ENCODE measurements at places on chromosomes 4 and X. TPM values are rescaled to one million over a fixed set of nuclear protein-coding genes. Genes with fewer than 3 reads are reported as not detected.
A peak's percentile ranks its signal among the peaks of the same experiment; 100 is the strongest.

PPP1R2C gene
- not detected for total RNA-seq

PIN4 gene
- 4.6 TPM for total RNA-seq

GAGE12J gene
- not detected for total RNA-seq

SYP gene
- total RNA-seq, result 0.18 TPM

PABPC5 gene
- total RNA-seq, result 1.8 TPM

RAB39B gene
- total RNA-seq, result 1.6 TPM

GPM6B gene
- total RNA-seq, result 0.57 TPM

IQCM gene
- 0.27 TPM for total RNA-seq

DNA sequence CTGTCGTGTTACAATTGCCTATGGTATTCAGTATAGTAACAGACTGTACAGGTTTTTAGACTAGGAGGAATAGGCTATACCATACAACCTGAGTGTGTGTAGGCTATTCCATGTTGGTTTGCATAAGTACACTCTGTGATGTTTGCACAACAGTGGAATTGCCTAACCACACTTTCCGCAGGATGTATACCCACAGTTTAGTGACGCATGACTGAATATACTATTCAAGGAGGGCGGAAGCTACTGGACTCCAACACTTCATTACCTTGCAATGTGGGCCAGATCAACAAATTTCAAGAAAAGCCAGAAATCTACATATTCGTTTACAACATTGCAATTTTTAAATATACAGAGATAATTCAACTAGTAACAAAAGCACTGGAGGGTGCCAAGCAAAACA, 317.2 kb downstream of the PDGFC start:
- DNase-seq, result no peak

- no peak for DNase-seq
Measured at GRCh38 chr4:155629183-155629825, 37.3 kb upstream of the GUCY1A1 start.

- no peak for DNase-seq
Measured at GRCh38 chrX:71162981-71163380, 18.3 kb downstream of the NLGN3 start.

DNA sequence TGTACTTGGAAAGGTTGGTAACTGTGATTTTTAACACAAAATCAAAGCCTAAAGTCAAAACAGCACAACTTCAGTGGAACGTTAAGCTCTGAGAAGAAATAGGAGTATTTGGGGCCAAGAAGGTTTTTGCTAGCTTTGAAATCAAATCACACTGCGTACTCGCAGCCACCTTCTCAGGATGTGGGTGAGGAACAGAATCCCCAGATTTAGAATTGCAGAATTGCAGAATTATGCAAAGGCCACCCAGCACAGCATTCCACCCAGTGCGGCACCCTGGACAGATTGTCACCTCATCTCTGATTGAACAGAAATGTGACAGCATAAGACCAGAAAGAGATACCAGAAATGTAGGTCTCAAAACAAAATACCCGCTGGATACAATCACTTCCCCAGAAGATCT, 181.1 kb downstream of the DHX15 start:
- no peak for DNase-seq

DNA sequence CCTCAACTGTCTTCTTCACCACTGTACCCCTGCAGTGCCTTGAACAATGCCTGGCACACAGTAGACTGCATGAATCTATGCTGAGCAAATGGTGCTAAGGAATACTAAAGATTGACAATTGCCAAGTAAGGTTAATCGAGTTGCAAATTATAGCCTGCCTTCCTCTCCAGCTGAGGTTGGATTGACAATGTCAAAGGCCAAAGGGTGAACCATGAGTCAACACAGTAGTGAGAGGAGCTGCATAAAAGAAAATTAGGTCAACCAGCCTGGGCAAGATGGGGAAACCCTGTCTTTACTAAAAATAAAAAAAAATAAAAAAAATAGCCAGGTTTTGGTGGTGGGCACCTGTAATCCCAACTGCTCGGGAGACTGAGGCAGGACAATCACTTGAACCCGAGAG, 97.1 kb upstream of the BMPR1B start:
- no peak for DNase-seq

DNA sequence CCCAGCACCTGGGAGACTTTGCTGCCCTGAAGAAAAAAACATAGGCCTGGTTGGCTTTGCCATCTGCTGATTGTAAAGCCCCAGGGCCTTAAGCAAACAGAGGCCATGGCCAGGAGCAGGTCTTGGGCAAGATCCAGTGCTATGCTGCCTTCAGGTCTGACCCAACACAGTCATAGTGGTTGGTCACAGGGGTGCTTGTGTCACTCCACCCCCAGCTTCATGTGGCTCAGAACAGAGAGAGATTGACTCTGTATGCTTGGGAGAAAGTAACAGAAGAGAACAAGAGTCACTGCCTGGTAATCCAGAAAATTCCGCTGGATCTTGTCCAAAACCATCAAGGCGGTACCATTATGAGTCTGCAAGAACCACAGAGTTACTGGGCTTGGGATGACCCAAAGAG, 24.4 kb upstream of the SMARCA5 start:
- DNase-seq, result peak; percentile 22

- no peak for DNase-seq
Measured at GRCh38 chr4:48296365-48296764, 26.7 kb upstream of the TEC start.

DNA sequence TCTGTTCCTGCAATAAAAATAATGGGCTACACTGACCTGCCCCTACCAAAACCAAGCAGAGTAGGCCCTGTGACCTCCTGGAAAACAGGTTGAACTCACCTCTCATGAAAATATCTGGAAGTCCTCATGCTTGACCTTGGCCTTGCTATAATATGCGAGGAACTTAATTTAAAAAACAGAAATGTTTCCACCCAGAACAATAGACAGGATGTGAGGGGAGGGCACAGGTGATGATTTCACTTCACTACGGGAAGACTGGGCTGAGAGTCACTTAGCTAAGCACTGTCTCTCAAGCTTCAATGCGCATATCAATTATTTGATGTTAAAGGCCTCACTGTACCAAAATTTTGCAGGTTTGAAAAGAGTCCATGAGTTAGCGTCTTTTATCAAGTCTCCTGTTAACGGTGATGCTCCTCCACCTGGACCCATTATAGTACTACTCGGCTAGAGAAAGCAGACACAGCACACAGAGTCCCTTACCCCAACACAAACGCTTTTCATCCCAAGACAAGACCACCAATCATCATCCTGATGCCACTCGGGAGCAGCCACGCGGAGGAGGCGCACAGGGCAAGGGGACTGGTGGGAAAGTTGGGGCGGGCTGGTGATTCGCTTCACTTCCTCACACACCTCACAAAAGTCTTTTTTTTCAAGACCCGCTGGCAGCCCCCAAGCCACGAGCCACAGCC, 25.9 kb downstream of the ZNF721 start:
- peak; percentile 11 for DNase-seq

DNA sequence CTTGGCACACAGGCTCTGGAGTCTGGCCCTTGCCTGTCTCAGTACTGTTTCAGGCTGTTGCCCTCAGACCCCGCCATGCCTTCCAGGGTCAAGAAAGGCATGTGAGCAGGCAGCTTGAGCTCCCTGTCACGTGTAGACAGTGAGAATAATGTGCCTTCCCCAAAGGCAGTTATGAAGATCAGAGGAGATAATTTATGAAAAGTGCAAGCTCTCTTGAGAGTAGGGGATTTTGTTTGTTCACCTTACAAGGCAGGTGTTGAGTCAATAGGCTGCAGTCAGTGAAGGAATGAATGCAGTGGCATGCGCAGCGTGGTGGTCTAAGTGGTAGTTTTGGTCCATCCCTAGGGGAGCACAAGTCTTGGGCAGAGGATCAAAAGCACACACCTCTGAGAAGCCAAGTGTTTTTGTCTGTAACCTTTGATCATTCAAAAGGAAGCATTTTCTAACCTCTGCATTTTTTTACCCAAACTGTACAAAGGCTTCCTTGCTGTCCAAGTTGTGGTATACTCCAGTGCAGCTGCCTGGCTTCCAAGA, 14.4 kb downstream of the HADH start:
- DNase-seq, result no peak

DNA sequence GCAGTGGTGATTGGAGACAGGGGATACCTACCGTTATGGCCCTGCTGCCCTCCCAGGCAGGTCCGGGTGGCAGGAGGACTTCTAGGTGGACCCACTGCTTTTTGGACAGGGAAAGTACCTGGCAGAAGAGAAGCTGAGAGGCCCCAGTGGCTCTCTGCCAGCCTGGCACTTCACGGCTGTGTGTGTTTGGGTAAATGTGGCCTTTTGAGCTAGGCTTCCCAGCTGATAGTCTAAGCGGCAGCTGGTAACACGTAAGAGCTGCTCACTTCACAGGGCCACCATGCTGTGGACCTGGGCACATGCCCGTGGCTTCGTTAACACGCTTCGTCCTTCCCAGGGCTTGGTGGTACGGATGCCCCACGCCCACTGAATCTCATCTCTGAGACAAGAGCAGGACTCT, 92.0 kb upstream of the CLCN4 start:
- DNase-seq, result no peak

GRCh38 chrX:115344885-115345614, 55.5 kb downstream of the LUZP4 start:
- DNase-seq, result peak; percentile 97

DNA sequence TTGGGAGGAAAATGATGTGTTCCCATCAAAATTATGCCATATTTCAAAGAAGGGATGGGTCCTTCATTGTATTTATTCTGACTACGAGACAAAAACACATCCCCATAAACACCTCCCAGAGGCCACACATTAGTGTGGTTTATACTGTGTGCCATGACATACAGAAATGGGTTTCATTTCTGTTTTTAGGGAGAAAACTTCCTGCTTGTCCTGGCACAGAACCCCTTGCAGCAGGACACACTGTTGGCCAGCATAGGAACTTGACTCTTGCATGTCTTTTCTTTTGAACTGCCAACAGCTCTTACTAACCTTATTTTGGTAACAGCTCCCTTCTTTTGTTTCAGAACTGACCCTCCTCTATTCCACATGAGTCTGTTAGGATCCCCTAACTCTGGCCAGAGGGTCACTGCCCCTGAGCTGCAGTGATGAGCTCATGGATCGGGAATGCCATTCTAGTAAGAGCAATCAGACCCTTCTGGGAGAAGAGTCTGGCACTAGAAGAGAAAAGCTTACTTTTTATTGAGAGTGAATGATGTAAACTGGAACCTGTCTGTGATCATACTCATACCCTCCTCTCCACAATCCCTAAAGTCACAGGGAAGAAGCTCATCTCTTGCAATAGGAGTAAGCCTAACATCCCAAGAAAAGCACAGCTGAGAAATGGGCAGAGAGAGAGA, 86.4 kb downstream of the SMIM20 start:
- peak; percentile 50 for DNase-seq

- DNase-seq, result no peak
Measured at GRCh38 chr4:100848841-100849240, 331.0 kb upstream of the EMCN start.

GRCh38 chrX:117996408-117996807, 120.2 kb downstream of the KLHL13 start:
- no peak for DNase-seq

GRCh38 chr4:184298254-184298653, 80.6 kb upstream of the ENPP6 start:
- DNase-seq, result peak; percentile 27

DNA sequence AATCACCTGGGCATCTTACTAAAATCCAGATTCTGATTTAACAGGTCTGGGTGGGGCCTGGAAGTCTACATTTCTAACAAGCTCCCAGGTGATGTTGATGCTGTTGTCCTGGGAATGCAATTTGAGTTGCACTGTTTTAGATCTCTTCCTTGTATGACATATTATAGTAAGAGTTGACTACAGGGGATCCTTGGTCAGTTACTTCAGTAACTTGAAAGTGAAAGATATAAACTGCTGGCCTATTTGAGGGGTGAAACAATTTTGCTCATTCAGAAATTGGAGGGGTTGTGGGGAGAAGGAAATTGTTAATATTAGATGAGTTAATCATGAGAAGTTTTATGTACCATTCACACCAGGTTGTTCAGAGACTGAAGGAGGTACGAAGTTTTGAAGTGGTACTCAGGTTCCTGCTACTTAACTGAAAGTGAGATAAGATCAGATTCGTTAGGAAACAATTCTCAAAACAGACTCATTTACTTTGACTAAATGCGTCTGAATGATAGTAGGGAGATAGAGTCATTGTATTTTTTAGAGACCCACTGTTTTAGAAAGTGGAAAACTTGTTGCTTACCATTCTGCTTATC, 12.5 kb downstream of the SH2D1A start:
- DNase-seq, result no peak

DNA sequence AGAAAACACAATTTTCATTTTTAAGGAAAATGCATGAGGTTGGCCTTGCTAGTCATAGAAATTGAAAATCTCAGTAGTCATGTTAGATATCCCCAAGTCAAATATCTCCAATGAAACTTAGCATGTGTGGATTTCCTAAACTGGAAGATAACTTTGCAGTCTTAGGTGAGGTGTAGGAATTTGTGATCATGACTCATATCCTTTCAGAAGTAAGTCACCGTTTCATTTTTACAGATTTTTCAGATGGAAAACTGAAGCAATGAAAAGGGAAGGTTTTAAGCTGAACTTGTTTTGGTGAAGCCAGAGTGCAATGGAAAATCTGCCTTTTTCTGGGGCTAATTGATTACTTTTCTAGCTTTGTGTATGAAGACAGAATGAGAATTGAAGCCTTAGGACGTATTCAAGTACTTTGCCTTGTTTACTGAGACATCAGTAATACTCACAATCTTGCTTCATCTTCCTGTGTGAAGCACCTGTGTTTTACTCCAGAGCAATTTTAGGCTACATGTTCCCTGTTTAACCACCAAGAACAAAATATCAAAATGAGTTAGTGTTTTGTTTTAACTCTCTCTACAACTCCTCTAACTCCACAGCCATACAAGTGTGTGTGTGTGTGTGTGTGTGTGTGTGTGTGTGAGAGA, 1662.8 kb upstream of the ADGRL3 start:
- DNase-seq, result no peak

DNA sequence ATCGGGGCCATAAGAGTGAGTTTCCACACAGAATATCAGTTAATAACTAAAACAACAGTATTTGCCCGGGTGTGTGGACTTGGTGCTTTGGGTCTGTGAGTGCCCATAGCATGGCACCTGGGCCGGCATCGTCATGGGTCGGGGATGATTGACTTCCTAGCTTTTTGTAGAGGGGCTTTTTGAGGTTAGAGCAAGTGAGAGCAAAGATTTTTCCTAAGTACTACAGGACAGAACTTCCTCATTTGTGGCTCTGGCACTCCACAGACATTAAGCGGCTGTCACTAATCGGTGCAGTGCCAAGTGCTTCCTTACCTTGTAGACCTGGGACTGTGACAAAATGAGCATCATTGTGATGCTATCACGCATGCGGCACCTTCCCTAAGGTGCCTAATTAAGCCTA, 81.0 kb downstream of the SHROOM2 start:
- no peak for DNase-seq

- no peak for DNase-seq
Measured at GRCh38 chr4:176611951-176612350, 180.8 kb downstream of the VEGFC start.

All from fibroblast of the aortic adventitia (primary cell).